Spleen (tissue), 13 donors: ENCODE measurements at places on chromosomes 11 and 22.

- DNase-seq = peak; percentile 35
Measured at GRCh38 chr11:109696191-109696897, 274.4 kb downstream of the C11orf87 start.

- DNase-seq = no peak
Measured at GRCh38 chr11:75535071-75535470, 9.3 kb upstream of the GDPD5 start.

DNA sequence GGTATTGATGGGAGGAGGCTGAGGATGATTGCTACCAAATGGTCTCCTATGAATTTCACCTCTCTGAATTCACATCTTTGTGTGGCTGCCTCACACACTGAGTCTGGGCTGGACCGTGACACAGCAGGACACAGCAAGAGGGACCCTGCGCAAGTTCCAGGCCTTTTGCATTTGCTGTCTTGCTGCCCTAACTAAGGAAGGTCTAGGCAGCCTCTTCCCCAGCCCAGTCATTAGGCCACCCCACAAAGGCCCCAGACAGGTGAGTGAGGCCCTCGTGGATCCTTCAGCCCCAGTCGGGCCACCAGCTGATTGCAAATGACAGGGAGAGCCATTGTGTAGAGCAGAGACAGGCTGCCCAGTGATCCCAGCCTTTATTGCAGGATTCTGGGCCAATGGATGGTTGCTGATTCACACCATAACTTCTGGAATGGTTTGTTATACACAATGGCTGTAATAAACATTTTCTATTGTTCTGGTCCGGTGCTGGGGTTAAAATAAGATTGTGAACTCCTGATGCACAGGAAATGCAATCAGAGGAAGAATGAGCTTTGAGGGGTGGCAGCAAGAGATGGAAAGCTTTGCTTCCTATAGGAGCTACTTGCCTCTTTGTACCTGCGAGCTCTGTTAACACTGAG, 28.5 kb upstream of the CSNK2A3 start:
- no peak for DNase-seq

- DNase-seq = no peak
Measured at GRCh38 chr11:113278481-113278880, 35.9 kb upstream of the TTC12 start.

GRCh38 chr11:47394322-47395222, 13.8 kb upstream of the SLC39A13 start:
- peak; percentile 96 for DNase-seq

DNA sequence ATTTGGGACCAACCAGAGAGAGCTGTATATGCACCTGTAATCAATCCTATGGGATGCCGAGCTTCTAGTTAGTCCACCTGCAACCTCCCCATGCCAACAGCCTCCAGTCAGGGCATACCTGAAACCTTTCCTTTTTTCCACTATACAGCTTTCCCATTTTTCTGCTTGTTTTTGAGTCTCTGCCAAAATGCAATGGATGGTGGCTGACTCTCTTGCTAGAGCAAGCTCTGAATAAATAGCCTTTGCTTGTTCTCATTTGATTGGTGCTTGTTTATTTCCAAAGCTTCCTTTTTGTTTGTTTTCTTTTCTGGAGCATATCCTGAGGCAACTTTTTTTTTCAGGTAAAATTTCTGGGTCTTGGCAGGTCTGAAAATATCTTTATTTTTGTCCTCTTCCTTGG, 58.0 kb upstream of the PLET1 start:
- no peak for DNase-seq

DNA sequence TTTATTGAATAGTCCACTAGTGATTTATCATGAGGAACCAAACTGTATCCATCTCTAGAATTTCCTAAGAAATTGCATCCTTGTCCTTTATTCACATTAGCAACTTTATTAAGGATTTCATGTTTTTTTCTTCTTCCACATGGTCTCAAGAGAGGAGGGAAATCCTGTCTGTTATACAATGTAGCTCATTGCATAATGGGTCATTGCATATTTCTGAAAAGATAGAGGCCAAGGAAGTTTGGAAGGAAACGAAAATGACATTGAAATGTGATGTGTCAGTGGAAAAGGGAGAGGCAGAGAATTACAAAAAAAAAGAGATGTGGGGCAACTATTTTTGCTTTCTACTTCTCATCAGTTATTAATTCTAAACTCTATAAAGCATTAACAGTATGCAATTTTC, 353.1 kb downstream of the METTL15 start:
- no peak for DNase-seq

GRCh38 chr11:2522631-2523255, 77.9 kb downstream of the KCNQ1 start:
- DNase-seq = peak; percentile 58

DNA sequence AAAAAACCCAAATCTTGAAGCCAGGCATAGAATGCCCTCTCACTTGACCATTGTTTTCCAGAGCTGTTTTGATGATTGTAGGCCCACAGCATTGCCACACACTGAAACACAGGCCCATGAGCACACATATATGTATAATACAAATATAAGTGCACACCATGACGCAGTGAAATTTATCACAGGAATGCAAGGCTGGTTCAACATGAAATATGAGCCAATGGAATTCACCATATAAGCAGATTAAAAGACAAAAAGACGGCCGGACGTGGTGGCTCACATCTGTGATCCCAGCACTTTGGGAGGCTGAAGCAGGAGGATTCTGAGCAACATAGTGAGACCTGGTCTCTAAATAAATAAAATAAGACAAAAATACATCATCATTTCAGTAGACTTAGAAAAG, 9.4 kb upstream of the RNH1 start:
- no peak for DNase-seq

GRCh38 chr22:37105154-37105553, 4.4 kb downstream of the TMPRSS6 start:
- DNase-seq = no peak

- peak; percentile 82 for DNase-seq
Measured at GRCh38 chr11:68813773-68814172, 27.9 kb downstream of the CPT1A start.

- peak; percentile 30 for DNase-seq
Measured at GRCh38 chr11:8289492-8289918, 25.8 kb upstream of the LMO1 start.

- DNase-seq = no peak
Measured at GRCh38 chr11:93857413-93858120, 7.1 kb upstream of the VSTM5 start.

DNA sequence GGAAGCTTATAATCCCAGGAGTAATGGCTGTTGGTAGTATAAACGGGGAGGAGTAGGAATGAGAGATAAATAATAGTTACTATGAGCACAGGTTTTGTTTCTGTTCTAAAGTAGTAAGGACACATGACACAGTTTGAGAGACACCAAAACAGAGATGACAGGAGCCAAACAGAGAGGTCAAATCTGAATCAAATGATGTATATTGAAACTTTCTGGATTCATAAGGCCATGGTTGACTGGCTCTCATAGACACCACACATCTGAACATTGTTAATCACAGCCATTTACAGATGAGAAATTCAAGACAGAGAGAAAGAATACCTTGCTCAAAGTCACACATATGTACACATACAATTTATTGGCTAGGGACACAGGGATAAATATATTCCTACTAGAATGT, 63.4 kb upstream of the UCP3 start:
- no peak for DNase-seq

DNA sequence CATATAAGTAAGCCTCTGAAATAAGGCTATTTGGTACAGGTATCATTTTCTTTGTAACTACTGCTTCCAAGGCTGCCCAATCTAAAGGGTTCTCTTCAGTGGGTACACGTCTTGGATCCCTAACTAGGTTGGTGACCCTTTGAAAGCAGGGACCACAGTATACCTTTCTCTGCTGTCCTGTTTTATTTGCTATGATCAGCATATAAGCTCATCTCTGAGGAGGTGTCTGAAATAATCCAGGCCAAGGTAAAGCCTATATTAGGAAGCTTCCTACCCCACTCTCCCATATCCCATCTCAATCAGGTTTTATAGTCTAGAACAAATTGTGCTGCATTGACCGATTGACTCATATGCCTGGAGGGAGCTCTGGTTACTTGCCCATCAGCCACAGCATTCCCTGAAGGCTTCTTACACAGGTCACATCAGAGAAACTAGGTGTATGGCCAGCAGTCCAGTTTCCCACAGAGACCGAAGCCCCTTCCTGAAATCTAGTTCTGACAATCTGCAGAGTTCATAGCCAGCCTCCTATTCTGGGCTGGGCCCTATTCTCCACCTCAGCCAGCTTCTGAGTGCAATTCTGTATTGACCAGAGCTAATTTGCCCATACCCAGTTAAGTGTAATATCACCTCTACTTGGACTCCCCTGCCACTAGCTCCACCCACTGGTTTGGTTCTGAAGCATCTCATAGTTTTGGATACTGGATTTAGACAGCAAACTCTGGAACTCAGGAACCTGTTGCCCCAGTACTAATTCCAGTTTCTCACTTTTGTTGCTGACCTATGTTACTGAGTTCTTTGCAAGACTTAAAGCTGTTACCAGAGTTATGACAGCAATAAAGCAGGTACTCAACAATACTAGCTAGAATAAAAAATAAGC, 62.1 kb upstream of the ARHGAP20 start:
- no peak for DNase-seq

GRCh38 chr11:15034687-15035267, 38.6 kb upstream of the CALCB start:
- DNase-seq = no peak
